ENCODE measurements at places on chromosomes 12 and 14.

GRCh38 chr12:59010941-59011340, 90.6 kb upstream of the LRIG3 start:
- no peak for DNase-seq

DNA sequence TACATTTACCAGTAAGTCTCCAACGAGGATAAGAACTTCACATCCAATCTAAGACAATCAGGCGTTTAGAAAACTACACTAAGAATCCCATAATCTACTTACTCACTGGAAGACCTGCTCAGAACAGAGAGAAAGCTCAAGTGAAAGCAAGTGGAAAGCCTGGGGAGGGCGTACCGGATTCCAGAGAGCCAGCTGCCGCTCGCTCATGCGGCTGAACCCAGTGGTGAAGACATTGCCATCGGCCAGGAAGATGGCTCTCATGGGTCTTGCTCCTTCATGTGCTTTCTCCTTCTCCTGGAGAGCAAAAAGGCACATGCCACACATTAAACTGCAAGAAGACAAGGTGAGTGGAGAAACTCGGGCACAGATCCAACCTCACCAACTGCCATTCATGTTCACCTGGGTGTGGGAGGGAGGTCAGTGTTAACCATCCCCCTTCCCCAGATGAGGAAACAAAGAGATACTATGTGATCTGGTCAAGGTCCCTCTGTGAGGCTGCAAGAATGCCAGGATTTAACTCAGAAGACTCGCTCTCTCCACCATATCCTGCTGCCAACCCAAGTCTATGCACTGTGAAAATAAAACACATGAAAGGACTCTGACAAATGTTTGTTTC, 23.5 kb upstream of the SELPLG start:
- no peak for DNase-seq

- DNase-seq, result no peak
These were observed 6.2 kb upstream of the CPNE8 start for GRCh38 chr12:38911611-38912010.

- peak; percentile 76 for DNase-seq
These were observed at the start of gene DIP2B for GRCh38 chr12:50504798-50505674. Gene DIP2B (plus strand): TSS chr12:50504985. CDS start chr12:50505141, 156 bp downstream.

Measured in HL-60 (cell line).